ENCODE measurements at places on chromosomes 3 and 15.

- DNase-seq = no peak
Observed at GRCh38 chr15:40437752-40438687, 2.7 kb upstream of the BAHD1 start.

GRCh38 chr3:14388201-14388600, 14.2 kb upstream of the SLC6A6 start:
- DNase-seq = no peak

- DNase-seq = no peak
Observed at GRCh38 chr3:27324686-27325085, 44.5 kb downstream of the NEK10 start.

DNA sequence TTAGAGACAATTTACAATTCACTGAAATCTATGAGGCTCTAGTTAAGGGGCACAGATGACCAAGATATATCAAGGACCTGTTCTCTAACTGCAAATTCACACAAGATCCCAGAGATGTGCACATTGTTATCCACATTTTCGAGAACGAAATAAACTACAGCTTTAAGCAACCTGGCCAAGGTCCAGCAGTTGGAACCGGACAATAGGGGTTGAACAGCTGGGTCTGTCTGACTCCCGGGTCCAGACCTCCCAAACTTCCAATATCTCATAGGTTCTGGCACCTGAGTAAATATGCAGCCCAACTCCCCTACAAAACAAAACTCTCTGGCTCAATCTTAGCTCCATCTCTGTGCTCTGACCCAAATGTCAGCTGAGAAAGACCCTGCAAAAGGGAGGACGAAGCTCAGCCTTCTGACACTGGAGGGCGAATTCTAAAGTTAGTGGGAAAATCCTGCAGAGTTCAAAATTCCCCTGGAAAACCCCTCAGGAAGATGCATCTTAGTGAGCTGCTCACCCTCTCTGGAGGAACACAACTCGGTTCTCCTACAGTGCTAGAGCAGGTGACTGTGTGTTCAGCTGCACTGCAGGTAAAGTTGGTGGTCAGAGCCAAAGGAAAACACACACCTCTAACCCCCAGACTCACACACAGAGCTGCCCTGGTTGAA, 14.2 kb upstream of the SPATA12 start:
- no peak for DNase-seq

GRCh38 chr15:31842532-31843195, 187.7 kb upstream of the CHRNA7 start:
- DNase-seq = no peak

GRCh38 chr3:172711454-172711795, 558 bp upstream of the NCEH1 start:
- DNase-seq = no peak

DNA sequence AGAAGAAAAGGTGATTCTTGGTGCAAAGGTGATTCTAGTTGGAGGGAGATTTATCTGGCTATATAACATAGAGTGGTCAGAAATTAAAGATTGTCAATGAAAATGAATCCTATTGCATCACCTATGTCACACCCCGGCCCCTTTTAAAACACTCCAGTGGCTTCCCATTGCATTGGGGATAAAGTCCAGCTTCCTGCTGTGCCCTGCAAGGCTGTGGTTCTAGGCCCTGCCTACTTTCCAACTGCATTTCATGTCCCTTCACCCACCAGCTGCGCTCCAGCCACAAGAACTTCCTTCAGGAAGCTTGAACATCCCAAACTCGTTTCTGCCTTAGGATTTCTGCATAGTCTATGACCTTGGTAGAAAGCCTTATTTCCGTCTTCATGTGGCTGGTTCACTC, 118.7 kb upstream of the UMPS start:
- no peak for DNase-seq

- no peak for DNase-seq
Observed at GRCh38 chr3:122392868-122393844, 9.2 kb downstream of the FAM162A start.

GRCh38 chr3:53478921-53479664, 15.3 kb upstream of the CACNA1D start:
- no peak for DNase-seq

- peak; percentile 89 for DNase-seq
Observed at GRCh38 chr3:135503760-135504686, 461.5 kb upstream of the PPP2R3A start.

DNA sequence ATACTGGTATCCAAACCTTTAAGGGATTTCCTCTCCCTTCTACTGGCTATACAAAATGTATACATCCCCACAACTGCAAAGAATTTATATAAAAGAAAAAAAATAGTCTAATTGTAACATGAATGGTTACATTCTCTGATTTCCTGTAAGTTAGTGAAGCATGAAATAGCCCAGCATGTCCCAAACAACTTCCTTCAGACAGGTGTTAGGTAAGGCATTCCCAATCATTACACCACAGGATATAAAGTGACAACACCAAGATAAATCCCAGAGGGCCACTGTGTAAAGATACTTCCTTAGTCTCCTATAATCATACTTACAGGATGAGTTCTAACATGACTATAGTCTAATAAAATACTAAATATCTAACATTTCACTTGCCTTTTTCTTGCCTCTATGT, 7.6 kb downstream of the CMTM6 start:
- DNase-seq = peak; percentile 23

GRCh38 chr3:146884296-146884695, 279.1 kb upstream of the PLSCR5 start:
- DNase-seq = no peak

- peak; percentile 58 for DNase-seq
Observed at GRCh38 chr3:187746442-187747281, 1.4 kb upstream of the BCL6 start.

DNA sequence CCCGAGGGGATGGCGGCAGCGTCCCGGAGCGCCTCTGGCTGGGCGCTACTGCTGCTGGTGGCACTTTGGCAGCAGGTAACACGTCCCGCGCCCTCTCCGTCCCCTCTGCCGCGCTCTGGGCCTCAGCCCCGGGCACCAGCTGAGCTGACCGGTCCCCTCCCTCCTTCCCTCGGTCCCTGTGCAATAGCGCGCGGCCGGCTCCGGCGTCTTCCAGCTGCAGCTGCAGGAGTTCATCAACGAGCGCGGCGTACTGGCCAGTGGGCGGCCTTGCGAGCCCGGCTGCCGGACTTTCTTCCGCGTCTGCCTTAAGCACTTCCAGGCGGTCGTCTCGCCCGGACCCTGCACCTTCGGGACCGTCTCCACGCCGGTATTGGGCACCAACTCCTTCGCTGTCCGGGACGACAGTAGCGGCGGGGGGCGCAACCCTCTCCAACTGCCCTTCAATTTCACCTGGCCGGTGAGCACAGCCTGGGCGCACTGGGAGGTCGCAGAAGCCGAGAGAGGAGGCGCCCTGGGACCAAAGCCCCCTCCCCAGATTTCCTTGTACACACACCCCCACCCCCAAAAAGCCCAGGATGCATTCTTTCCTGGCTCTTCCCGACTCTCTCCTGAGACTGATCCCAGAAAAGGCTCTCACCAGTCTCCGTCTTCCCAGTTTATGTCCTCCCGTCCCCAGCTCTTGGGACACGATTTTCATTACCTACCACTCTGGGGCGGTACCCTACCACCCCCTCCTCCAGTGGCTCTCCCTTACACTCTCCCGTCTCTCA, 705 bp downstream of the DLL4 start:
- peak; percentile 84 for DNase-seq

DNA sequence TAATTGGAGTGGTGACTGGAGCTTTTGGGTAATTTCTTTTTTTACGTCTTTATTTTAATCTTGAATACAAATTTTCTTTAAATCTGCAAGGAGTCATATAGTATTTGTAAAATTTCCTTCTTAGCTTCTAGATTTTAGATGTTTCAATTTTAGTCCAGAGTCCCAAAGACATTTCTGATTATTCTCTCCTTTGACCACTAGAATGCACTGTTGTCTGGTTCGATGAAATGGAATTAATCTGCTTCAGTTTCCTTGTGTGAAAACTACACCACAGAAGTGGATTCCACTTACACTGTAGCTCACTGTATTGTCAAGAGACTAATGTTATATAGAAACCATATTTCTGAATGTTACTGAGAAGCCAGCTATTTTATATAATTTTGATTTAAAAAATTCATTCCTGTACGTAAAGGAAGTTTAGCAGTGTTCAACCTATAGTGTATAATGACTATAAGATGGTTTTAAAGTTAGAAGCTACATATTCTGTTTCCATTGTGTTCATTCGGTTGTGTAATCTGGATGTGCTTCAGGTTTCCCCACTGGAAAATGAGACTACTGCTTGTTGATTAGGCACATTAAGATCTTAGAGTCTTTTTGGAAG, 6.1 kb downstream of the GRAMD1C start:
- DNase-seq = no peak

DNA sequence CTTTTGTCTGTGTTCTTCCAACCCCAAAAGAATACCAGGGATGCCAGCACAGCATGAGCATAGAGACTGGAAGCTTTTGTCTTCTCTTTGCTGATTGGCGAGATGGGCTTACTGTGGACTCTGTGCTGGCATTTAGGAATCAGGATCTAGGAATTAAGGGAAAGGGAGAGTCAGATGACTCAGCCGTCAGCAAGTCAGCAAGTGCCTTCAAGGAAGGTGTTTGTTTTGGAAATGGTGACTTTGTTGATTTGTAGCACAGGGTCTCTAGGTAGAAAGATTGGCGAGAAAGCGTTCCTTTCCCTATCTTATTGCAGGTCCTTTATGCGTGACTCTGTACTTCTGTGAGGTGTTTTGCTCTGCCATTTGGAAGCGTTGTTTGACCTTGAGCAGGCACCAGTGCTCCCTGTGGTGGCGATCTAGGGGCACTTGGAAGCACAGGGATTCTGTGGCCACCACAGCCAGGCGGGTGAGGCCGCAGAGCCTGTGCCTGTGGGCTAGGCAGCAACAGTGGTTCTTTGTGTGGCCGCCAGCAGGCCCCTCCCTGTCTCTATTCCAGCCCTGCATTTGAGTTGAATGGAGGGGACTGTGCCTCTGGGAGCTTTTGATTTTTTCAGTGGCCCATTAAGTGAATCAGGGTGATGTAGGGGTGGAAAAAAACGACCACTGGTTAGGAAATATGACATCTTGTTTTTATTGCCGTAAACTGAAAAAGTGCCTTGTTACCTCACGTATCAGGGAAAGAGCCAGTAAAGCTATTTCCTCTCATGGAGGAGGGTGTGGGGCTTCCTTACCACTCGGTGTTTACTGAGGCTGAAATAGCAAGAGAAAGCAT, 19.0 kb downstream of the FAN1 start:
- DNase-seq = no peak

GRCh38 chr15:67066041-67066958, 898 bp downstream of the SMAD3 start:
- DNase-seq = peak; percentile 81

GRCh38 chr3:48344867-48345507, 11.5 kb upstream of the SPINK8 start:
- no peak for DNase-seq

DNA sequence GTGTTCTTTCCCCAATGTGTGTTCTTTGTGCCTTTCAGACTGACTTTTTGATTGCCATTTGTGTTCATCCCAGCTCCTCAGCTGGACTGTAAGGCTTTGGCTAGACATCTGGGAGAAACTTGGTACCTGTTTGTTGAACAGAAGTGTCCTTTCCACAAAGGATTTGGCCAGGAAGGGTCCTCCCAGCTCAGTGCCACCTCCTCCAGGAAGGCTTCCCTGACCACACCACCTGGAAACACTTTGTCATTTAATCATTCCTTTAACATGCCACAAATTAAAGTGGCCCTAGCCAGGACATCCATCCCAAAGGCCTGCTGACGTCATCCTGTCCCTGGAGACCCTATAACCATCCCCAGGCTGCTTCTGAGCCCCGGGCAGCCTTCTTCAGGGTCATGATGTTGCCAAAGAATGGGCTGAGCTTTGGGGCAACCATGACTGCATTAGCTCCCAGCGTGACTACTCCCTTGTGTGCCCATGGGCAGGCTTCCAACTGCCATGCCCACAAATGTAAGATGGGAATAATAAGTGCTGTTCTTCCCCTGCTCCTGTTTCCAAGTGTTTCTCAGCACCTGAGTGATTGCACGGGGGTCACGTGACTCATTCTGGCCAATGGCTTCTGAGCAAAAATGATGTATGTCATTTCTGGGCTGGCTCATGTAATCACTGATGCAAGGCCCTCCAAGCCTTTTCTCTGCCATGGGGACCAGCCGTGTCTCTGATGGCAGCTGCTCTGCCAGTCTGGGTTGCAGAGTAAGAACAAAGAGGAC, 112.5 kb upstream of the SMAD3 start:
- no peak for DNase-seq

- no peak for DNase-seq
Observed at GRCh38 chr3:82558081-82558480, 796.6 kb upstream of the GBE1 start.

GRCh38 chr3:160163229-160163878, 61.9 kb upstream of the C3orf80 start:
- no peak for DNase-seq

GRCh38 chr15:59170295-59171066, 36.2 kb upstream of the LDHAL6B start:
- DNase-seq = no peak

DNA sequence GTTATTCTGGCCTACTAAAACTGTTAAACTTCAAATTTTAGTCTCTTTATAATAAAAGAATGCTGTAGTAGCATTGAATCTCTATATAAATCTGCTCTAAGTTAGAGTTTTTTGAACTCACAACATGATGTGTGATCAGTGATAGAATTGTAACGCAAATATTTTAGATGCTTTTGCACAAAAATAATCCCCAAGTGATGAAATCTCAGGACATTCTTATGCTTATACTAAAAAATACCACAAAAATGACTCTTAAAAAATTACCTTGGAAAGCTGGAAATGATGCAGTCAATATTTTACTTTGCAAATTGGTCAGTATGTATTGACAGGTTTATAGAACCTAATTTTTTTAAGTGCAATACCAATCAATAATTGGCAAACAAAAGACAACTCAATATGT, 375.3 kb downstream of the TBC1D5 start:
- no peak for DNase-seq

DNA sequence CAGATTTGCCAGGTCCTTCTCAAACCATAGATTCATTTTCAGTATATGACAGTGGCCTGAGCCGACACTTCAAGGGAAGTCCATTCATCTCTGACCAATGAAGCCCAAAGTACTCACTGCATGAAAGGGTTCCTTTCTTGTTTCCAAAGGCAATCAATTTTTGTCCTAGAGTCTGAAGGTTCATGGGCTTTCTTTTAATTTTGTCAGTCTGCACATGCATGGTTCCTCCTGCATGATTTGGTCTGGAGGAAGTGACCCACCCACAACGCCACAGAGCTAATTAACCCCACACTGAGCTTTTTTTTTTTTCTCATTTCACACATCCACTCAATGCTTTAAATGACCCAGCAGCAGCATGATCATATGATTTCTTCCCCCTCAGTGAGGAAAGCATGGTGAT, 216.4 kb downstream of the TIGIT start:
- DNase-seq = no peak

GRCh38 chr3:10389995-10390394, 69.1 kb upstream of the SEC13 start:
- no peak for DNase-seq

- no peak for DNase-seq
Observed at GRCh38 chr3:186589121-186589520, 18.6 kb downstream of the DNAJB11 start.

- no peak for DNase-seq
Observed at GRCh38 chr3:42960282-42960681, 18.8 kb upstream of the GASK1A start.

- no peak for DNase-seq
Observed at GRCh38 chr3:160128056-160128455, 97.2 kb upstream of the C3orf80 start.

Data from kidney (tissue), 22 donors.